Cortex of kidney (tissue), 1 donor: ENCODE measurements at places on chromosomes 5 and 9.

- no peak for DNase-seq
Observed at GRCh38 chr5:442335-443238, at the start of gene EXOC3. TSS of gene EXOC3 (plus strand) at chr5:443176. CDS start at chr5:446206, 3,030 bp downstream.

- DNase-seq: no peak
Observed at GRCh38 chr5:37437711-37438110, 58.6 kb downstream of the WDR70 start.

DNA sequence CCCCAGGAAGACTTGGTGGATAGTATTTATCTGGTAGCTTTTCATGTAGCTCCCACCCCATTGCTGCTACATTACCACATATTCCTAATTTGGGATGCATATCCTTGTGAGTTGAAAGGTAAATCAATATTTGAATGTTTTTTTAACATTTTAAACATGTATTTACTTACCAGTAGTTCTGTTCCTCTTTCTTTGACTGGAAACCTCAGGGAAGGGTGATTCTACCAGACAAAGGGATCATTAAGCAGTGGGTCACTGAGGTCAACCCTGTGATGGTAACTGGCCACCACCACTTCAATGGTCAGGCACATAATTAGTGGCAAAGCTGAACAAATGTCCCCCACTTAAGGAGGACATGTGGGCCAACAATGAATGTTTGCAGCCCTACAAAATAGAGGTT, 27.2 kb upstream of the KLF9 start:
- DNase-seq: no peak

DNA sequence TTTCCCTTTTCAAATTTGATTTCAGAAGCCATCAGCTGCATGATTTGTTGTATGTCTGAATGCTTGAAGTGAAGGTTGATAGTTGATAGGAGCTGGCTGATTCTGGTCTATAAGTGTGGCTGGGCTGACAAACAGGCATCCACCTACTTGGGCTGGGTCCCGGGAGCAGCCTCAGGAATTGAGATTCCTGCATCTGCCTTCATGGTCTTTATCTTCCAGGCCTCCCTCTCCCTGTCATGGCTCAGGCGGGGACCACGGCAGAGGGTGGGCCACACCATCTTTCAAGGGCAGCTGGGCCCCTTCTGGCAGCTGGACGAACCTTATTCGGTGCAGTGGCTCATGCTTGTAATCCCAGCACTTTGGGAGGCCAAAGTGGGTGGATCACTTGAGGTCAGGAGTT, 55.9 kb downstream of the ROPN1L start:
- no peak for DNase-seq
